ENCODE measurements at places on chromosomes 16 and 17. TPM values are rescaled to one million over a fixed set of nuclear protein-coding genes. Genes with fewer than 3 reads are reported as not detected.

CCDC102A gene
- not detected for total RNA-seq

GRCh38 chr17:69744512-69745070, 330.1 kb downstream of the MAP2K6 start:
- DNase-seq = no peak
- H3K36me3 ChIP-seq = no peaks in the 10 kb centered on the region
- H3K27me3 ChIP-seq = no peaks in the 10 kb centered on the region
- H3K27ac ChIP-seq = no peak overlapping the region
- no peak overlapping the region for H3K4me3 ChIP-seq
- H3K4me1 ChIP-seq = no peaks in the 10 kb centered on the region

GRCh38 chr16:19704321-19705145, 13.5 kb downstream of the KNOP1 start:
- no peak overlapping the region for H3K4me3 ChIP-seq
- H3K4me1 ChIP-seq = peaks cover under 1% of the 10 kb centered on the region
- H3K27me3 ChIP-seq = no peaks in the 10 kb centered on the region
- no peak for DNase-seq

DNA sequence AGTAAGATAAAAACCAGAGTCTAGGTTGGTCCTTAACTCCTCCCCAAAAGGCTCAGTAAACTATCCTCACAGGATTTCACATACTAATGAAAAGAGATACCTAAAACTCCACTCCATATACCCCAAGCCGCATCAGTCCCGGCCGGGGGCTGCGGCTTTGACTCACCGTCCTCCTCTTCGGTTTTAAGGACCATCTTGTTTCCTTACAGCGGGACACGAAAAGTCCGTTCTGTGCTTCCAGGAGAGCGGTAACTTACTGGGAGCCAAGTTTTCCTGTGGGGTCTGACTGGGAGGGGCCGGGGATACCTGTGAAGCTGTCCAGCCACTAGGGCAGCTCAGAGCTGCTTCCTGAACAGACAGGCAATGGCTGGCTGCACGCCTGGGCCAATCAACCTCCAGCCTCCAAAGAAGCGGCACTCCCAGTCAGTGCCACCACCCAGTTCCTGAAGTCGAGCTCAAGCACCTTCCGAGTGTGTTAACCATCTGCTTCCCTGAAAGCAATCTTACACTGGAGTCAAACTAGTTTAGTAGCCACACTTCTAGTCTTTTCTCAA, 45.5 kb downstream of the CYTH1 start:
- peaks cover 46% of the 10 kb centered on the region for H3K4me1 ChIP-seq
- no peak for DNase-seq
- peaks cover 4% of the 10 kb centered on the region for H3K27me3 ChIP-seq
- H3K27ac ChIP-seq = peak overlapping the region; percentile 59

- no peak for DNase-seq
- H3K4me1 ChIP-seq = peaks cover 11% of the 10 kb centered on the region
- peaks cover 2% of the 10 kb centered on the region for H3K27me3 ChIP-seq
- H3K36me3 ChIP-seq = no peaks in the 10 kb centered on the region
- H3K27ac ChIP-seq = no peak overlapping the region
Observed at GRCh38 chr16:72372087-72373045, 200.4 kb upstream of the PMFBP1 start.

GRCh38 chr17:44066204-44066930, at the start of gene LSM12:
LSM12 (minus strand) TSS chr17:44066671; CDS start chr17:44066587, 84 bp downstream.
- H3K36me3 ChIP-seq = no peaks in the 10 kb centered on the region
- H3K4me1 ChIP-seq = peaks cover 9% of the 10 kb centered on the region
- H3K27ac ChIP-seq = peak within 1 kb of the TSS; percentile 80
- peaks cover 4% of the 10 kb centered on the region for H3K27me3 ChIP-seq
- DNase-seq = peak; percentile 94

- no peak for DNase-seq
- no peak overlapping the region for H3K27ac ChIP-seq
- no peaks in the 10 kb centered on the region for H3K36me3 ChIP-seq
- no peak overlapping the region for H3K4me3 ChIP-seq
- no peaks in the 10 kb centered on the region for H3K27me3 ChIP-seq
Observed at GRCh38 chr16:9817586-9817985, 364.6 kb downstream of the GRIN2A start.

- no peak overlapping the region for H3K27ac ChIP-seq
- no peak overlapping the region for H3K4me3 ChIP-seq
- H3K4me1 ChIP-seq = peaks cover 9% of the 10 kb centered on the region
Observed at GRCh38 chr16:47493381-47494337, 32.5 kb downstream of the PHKB start.

Data from glutamatergic neuron (in vitro differentiated cells).